ENCODE measurements at places on chromosomes 2 and 18.

DNA sequence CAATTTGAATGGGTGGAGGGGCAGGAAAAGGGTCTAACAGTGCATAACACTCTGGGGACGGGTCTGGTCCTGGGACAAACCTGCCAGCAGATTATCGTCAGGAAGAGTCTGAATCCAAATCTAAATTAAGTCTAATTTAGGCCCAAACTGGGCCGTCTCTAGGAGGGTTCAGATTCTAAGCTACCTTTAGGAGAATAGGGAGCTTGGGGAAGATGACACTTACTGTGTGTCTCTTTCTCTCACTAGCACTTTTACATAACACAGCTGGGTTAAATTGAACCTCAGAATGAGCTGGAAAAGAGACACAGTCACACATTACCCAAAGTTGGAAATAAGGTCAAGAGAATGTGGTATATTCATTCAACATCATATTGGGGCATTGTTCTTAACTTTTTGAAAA lies 228.8 kb downstream of the KCNH7 start:
- DNase-seq, result no peak

GRCh38 chr2:95334916-95335641 lies 37.9 kb downstream of the KCNIP3 start:
- DNase-seq, result no peak

GRCh38 chr2:60556576-60557485 lies 3.4 kb upstream of the BCL11A start:
- DNase-seq, result no peak

GRCh38 chr2:234110219-234110618 lies 59.7 kb downstream of the SPP2 start:
- DNase-seq, result no peak

DNA sequence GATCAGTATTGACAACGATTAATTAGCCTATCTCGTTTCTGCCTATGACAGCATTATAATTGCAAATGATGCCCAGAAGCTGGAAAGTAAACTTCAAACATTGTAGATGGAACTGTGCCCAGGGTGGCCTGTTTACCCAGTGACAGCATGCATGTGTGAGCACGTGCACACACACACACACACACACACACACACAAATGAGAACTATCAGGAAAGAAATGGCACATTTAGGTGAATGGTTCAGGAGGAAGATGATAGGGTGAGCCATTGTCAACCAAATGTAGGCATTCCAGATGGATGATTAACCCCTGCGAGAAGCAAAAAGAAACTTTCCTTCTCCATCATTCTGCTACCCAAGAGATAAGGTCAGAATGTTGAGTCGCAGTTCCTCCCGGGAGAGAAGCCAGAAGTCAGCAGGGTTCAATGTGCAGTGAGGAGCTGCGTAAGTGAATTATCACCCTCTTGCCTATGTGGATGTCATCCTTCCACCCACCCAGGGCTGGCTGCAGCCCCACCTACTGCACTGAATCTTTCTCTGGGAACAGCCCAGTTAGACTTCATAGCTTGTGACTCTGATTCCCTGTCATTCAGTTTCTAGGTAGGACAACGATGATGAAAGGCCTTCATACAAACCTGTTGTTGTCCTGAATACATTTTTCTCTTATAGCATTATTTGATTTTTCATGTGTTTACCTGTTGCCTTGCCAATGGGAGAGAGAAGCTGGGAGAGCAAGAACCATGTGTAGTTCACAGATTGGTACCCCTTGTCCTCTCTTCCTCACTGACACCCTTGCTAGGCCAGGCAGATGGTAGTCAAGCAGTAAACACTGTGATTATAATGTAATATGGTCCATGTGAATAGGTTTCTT lies 3.5 kb upstream of the APOB start:
- DNase-seq, result no peak
